ENCODE measurements at places on chromosomes 2 and 18.

- no peak for DNase-seq
Observed at GRCh38 chr2:119117891-119118882, 40.4 kb downstream of the C1QL2 start.

GRCh38 chr2:36539631-36540030 lies 58.3 kb downstream of the FEZ2 start:
- no peak for DNase-seq

GRCh38 chr2:71156573-71156972 lies 26.1 kb downstream of the MPHOSPH10 start:
- no peak for DNase-seq

DNA sequence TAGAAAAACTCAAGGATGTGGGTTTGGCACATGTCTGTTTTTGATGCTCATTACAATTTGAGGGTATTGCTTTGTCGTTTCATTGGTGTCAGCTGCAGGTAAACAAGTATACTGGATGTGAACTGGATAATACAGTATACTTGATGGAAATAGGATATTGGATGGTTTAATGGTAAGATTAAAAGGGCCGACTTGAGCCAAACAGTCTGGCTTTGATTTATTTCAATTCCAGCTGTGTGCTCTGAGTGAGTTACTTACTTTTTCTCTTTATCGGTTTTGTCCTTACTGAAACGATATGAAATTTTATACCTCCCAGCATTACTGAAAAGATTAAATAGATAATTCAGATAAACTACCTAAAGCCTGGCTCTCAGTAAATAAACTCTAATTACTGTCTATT lies 227.6 kb downstream of the ASXL3 start:
- no peak for DNase-seq

GRCh38 chr2:125516496-125517109 lies 1139.4 kb upstream of the GYPC start:
- DNase-seq, result peak; percentile 27

DNA sequence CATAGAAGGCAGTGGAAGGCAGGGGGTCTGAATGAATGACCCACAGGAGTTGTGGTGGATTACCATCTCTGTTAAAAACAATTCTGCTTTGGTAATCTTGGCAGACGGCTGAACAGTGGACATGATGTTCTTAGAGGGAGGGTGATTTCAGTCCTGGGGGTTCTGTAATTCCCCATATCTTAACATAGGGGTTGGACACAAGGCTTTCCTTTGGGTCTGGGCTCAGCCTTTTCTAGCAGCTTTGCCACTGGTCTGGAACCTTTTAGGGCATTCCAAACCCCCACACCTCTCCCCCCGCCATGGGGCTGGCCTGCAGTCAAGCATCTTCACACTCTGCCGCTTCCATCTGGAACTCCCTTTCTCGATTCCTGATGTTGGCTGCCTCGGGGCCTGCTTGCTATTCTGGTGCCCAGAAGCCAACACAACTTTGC lies 50.3 kb downstream of the RPL37A start:
- no peak for DNase-seq

DNA sequence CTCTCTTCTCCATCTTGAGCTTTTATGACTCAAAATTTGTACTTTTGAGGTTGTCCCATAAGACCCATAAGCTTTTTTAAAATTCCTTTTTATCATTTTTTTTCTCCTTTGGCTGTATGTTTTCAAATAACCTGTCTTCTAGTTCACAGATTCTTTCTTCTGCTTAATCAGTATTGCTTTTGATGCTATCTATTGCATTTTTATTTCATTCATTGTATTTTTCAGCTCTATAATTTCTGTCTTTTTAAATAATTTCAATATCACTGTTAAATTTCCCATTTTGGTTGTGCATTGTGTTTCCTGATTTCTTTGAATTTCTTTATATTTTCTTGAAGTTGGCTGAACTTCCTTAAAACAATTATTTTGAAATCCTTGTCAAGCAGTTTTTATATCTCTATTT lies 4.8 kb upstream of the XDH start:
- DNase-seq, result no peak

- DNase-seq, result no peak
Observed at GRCh38 chr2:197700960-197701359, 4.2 kb upstream of the MARS2 start.

DNA sequence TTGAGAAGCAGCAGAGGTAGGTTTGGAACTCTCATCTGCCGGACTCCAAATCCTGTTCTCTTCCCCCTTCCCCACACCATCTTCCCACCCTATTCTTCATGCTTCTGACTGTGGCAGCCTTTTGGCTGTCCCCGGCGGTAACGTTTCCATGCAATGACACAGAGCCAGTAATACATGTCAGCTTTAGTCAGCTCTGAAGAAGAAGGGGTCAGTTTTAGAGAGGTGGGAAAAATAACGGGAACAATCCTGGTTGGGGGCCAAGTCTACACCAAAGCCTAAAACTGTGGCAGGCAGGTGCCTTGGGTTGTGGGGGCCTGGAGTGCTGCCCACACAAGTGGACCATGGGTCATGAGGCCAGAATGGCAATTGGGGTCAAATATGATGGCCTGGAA lies 106.8 kb downstream of the LPIN1 start:
- no peak for DNase-seq

GRCh38 chr2:28528206-28528605 lies 32.3 kb downstream of the PLB1 start:
- DNase-seq, result no peak

- peak; percentile 8 for DNase-seq
Observed at GRCh38 chr2:201696151-201696659, 2.2 kb downstream of the MPP4 start.

- DNase-seq, result no peak
Observed at GRCh38 chr2:42905341-42906110, 113.1 kb upstream of the HAAO start.

- DNase-seq, result no peak
Observed at GRCh38 chr2:133579274-133579673, 11.0 kb upstream of the NCKAP5 start.

DNA sequence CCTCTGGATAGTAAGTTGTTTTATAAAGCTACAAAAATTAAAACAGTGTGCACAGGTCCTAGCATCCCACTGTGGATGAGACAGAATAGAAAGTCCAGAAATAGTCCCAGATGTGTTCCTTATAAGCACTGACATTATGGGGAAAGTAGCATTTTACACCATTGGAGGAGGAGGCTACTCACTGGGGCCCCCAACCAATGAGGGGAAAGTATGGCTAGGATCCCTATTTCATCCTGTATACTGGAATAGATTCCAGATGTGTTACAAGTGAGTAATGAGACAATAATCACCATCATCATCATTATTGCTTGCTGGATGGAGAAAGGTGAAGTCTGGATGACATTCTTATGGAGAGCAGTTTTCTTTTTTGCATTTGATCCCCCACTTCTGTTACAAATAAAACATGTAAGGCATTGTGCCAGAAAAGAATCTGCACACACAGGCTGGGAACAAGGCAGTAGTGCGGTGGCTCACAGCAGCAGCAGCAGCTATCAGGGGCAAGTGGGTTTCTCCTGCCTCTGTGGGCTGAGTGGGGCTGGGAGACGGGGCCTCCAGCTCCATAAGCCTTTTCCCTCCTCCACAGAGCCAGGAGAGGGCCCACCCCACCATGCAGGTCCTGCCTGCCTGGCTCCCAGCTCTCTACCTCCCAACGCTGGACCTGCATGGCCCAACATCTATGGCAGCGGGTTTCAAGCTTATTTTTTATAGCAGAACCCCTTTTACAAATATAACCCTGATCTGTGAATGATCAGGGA lies 5.0 kb downstream of the ARID5A start:
- DNase-seq, result no peak

DNA sequence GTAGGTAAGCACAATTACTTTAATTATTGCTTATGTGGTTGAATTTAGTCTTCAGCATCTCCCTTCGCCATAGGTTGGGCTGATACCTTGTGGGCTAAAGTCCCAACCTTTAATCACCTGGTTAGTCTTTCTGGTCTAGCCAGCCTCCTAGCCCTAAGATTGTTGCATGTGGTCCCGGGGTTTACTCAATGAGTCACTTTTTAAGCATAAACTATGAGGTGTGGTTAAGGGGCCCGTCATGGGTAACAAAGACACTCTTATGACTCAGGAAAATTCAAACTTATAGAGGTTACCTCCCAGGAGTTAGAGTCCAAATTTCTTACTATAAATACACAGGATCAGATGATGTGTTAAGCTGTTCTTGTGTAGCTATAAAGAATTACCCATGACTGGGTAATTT lies 841.6 kb downstream of the TRIB2 start:
- no peak for DNase-seq

DNA sequence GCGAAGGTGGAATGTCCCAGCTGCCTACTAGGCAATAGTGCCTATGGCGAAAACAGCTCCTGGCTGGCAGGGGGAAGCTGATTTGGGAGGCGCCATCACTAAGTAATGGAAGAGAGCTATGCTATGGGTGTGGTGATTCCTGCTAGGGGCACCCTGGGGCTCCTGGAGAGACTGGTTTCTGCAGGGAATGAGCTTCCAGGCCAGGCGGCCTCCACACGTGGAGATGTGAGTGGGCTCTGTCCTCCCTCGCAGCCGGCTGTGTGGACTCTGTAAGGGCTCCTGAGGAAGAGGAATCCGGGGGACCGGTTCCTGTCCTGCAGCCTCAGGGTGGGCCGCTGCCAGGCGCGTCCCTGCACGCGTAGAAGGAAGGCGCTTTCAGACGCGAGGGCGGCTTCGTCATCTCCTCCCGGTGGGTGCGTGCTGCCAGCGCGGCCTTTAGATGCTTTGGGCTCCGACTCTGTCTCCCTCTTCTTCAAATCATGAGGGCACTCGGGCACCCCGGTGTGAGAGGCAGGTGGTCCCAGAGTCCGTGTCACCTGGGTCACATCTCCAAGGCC lies 55.5 kb upstream of the ANKRD62 start:
- peak; percentile 13 for DNase-seq

DNA sequence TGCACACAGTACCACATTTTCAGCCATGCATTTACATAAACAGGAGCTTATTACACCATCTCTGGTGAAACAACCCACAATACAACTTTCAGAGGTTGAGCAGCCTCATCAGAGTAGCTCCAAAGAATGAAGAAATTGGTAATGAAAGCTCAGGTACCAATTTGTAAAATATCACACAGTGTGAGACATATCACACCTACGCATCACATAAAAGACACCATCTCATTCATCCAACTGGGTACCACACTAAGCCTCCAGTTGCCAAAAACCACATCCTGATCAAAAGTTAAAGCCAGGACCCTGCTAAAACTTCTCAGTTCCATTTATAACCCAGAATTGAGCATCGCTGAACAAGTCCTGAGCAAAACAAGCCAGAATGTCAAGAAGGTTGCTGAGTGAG lies 4.6 kb downstream of the TMEM163 start:
- no peak for DNase-seq

DNA sequence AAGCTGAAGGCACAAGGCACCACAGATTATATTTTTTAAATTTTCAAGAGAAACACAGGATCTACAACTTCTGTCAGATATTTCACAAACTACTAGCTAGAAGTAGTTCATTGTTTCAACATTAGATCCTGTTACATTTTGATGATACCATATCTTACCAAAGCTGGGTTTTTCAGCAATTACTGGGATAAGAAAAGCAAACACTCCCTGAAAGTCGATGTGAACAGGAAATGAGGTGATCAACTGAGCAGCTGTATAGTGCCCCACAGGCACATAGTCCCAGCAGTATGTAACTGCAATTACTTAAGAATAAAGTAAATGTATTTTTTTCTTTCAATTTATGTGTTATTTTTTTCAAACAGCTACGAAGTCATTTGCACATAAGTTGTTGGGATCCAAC lies 103.5 kb downstream of the DNER start:
- DNase-seq, result no peak

GRCh38 chr2:238114331-238114841 lies 14.2 kb downstream of the ESPNL start:
- DNase-seq, result no peak

DNA sequence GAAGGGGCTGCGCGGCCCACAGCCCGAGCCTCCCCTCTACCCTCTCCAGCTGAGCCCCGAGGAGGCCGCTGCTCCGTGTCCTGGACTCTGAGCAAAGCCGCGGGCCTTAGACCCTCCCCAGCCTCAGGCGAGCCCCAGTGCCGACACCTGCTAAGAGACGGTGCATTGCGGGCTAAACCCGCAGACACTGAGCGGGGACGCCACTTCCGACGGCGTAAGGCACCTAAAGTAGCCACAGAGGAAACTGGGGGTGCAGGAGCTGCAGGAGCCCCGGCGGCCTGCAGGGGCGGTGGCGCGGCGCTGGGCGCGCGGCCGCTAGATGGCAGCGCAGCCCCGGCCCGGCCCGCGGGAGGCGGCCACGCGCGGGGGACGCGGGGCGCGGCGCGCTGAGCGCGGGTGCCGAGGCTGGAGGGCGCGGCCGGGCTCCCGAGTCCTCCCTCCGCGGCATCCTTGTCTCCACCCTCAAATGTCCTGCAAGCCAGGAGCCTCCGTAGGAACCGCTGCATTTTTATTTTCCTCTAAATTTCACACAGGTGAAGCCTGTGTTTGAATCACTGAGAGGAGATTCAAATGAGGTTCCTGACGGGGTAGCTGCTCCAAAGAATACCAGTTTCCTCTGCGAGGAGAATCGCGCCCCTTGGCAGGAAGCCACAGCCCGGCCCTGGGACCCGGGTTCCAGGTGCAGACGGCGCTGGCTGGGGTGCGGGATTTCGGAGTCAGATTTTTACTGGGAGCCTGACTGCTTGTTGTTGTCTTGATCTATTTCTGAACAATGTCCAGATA lies 650.5 kb downstream of the GALR1 start:
- DNase-seq, result peak; percentile 60

DNA sequence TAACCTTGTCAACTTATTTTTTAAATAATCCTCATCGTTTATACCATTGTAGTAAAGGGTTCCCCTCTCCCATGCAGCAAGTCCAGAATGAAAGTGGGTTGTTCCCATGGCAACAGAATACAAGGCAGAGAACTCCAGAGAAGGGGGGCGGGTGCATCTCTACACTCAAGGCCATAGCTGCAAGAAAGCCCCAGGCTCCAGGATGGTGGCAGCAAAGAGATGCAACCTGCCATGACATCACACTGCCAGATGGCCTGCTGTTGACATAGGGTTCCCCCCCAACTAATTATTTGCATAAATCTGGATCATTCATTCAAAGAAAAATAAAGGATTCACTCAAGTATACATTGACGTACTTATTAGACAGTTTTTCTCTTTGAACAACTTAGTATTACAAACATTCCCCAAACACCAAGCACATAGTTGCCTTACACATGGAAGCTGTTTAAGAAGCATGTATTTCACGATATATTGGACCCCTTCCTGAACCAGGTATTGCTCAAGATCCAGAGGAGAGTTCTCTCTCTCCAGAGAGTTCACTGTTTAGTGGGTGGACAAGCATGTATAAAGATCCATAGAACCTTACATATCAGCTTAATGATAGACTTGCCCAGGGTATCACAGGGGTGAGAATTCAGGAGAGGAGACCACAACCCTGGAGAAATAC lies 87.4 kb upstream of the KLF7 start:
- DNase-seq, result no peak

DNA sequence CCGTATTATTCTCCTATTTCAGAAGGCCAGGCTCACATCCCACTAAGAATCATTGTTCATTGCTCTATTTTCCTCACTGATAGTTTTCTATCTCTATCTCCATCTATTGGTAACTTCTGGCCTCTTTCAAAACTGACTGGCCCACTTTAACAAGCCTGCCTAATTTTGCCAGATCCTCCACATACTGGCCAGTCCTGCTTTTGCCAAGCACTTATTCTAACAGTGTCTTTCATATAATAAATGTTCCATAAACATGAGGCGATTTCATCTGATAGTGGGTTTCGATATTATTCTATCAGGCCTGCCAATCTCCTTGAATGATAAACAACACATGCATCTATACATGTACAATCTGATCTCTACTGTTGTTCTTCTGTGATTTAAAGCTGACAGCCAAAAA lies 125.9 kb upstream of the KCNH7 start:
- no peak for DNase-seq
